ENCODE measurements at places on chromosomes 1 and 21.

DNA sequence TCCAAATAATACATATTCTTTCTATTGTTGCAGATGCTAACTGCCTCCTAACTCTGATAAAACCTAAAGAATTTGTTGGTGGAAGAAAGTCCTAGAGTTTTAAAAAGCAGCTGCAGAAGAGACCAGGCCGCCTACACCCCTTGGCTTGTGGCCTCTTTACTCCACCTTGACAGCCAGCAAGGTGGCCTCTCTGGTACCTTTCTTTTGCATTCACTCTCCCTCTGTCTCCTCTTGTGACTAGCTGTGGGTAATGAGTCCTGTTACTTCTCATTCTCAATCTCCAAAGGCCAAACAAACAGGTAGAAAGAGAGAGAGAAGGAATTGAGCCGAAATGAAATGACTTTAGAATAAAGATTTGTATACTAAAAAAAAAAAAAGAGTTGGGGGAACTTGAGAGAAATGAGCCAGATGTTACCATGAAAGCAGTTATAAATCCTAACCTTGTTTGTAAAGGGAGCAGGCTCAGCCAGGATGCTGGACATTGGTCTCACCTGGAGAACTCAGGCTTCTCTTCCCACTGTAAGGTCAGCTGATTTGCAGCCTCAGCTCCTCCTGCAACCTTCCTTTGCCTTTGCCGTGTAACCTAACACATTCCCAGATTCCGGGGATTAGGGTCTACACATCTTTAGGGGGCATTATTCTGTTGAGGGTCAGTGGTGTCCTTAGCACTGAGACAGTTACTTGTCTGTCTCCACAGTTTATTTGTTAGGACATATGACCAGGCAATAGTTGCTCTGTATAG is 164.1 kb upstream of the IRF2BP2 start:
- no peak for DNase-seq

GRCh38 chr1:93839753-93840152 is 39.3 kb downstream of the DNTTIP2 start:
- no peak for DNase-seq

DNA sequence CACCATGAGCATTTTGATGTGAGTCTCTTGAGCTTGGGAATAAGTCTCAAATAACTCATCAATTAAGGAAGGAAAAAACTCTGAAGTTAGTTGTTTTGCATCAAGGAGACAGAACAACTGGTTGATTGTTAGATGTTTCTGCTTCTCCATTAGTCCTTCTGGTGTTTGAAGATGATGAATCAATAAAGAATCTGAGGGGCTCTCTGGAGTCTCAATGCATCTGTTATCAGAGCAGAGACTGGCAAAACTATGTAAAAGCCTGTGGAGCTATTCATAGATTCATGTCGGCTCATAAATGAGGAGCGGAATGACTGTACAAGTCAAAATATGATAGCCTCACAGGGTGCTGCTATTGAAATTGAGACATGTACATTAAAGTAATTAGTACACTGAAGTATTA is 73.3 kb upstream of the ZC3H11B start:
- no peak for DNase-seq

DNA sequence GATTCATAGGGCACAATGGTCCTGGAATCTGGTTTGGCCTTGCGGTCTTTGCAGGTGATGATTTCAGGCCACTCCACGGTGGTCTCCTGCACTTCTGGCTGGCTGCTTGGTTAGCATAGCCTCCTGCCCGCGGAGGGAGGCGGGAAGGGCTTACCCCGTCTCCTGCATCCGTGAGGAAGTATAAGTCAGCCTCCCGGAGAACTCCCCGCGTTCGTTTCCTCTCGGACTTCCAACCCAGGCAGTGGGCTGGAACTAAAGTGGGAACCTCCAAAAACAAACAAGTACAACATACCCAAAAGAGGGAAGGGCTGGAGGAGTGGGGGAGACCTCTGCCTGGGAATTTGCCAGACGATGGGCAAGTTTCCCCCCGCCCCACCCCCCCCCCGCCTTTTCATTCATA is 939 bp upstream of the CCN1 start:
- no peak for DNase-seq

DNA sequence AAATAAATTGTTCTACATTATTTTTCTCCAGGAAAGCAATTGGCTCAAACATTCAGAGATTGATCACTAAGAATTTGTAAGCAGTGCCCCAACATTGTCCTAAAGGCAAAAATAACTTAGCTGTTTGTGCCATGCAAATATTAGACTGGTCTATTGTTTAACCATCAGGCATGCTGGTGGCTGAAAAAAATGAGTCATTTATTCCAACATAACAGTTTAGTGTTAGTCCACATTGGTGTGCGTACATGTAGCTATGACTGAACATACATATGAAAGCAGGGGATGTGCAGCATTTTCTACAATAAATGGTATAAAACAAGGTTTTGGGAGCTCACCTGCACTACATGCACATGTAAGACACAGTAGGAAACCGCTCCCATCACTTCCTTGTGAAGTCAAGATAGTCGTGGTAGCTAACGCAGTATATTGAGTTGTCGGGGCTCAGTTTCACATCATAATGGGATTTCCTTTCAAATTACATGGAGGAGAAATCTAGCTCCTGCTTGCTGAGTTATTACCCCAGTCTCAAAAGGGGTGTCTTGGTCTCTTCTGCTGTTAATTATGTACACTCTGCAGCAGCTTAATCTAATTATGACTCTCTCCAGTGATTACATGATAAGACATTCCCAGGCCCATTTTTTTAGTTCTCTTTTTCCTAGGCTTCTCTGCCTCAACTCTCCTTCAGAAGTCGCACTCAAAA is 199.4 kb downstream of the LYPLAL1 start:
- no peak for DNase-seq

DNA sequence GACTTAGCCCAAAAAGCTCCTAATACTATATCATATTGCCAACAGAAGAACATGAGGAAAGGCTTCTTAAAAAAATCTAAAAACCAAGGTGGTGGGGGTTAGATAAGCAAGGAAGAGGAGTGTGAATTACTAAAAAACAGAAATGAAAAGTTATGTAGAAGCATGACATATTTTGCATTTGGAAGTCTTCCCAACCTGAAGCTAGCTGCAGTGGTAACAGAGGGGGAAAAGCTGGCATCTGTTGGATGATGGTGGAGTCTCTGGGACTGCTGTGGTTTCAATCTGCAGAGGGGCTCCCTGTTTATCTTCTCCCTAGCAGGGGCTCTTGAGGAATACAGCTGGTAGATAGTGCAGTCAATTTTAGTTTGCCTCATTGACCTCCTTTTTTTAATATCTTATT is 249.2 kb upstream of the KIAA0040 start:
- no peak for DNase-seq

- no peak for DNase-seq
Observed at GRCh38 chr21:29245104-29245643, 53.5 kb upstream of the BACH1 start.

GRCh38 chr1:117794073-117794472 is 135.3 kb downstream of the GDAP2 start:
- no peak for DNase-seq

DNA sequence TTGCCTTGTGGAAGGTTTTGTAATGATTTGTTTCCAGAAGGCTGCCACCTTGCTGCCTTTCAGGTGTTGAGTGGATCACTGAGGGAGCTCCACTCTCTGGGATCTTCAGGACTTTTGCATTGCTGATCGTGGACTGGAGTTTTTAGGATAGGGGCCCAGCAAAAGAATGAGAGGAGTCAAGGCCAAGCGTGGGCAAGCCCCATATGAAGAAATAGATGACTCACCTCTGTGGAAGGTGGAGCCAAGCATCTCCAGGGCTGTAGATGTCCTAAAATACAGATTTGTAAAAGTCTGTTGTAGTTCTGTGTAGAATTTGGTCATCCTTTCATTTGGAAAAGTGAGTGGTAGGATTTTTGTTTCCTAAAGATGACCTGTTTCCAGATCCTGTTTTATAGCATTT is 67.0 kb downstream of the ST3GAL3 start:
- no peak for DNase-seq

DNA sequence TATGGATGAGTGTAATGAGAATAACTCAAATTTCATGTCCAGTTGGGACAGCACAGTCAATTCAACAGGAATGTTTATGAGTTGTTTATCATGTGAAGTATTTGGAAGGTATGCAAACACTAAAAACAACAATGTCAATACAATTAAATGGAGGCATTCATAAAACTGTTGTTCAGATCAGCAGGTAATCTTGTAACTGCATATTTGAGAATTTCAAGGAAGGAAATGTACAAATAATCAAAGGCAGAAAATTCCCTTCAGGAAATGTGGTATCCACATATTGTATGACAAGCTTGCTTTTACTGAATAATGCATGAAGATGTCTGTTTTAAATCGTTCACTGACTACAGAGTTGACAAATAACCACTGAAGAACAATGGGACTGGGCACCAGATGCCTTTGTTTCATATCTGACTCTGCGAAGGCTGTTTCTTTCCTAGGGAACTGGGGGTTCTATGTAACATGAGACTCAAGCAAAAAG is 198.3 kb downstream of the LTN1 start:
- no peak for DNase-seq

DNA sequence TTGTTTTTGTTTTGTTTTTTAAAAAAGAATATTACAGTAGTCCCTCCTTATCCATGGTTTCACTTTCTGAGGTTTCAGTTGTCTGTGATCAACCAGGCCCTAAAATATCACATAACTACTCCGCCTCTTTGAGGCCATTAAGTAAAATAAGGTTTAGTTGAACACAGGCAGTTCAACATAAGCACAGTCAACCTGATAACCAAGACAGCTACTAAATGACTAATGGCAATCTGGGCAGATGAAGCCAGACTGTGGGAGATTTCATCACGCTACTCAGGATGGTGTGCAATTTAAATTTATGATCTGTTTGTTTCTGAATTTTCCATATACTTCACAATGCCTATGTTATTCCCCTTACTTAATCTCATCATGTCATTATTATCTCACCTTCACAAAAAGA is 30.1 kb downstream of the LDLRAD1 start:
- DNase-seq, result no peak

DNA sequence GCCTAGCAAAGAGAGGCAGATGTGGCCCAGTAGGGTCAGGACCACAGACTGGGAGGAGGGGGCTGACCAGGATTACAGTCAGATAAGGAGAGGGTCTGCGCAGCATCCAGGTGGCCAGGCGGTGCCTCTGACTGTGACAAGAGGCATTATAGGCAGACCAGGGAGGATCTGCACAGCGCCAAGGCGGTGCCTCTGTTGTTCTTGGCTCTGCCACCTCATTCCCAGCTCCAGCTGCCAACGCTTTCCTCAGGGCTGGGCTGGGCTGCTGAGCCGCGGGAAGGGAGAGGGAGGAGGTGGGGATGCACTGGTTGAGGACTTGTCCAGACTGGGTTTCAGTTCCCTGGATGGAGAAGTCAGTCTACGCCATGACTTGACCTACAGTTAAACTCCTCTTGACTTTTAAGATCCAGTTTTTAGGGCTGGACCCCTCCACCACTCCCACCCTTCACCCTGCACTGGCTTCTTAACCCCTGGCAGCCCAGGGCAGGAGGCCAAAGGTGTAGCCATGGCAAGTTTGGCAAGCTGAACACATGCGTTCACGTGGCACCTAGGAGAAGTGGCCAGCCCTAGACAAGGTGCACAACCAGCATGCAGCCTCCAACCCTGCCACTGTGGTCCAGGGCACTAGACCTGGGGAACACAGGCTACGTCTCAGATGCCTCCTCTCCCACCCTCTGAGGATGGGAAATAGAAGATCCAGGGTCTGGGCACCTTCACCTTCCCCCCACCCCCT is 4.5 kb upstream of the CRABP2 start:
- no peak for DNase-seq

GRCh38 chr1:84742653-84743052 is 52.4 kb upstream of the SSX2IP start:
- DNase-seq, result no peak

GRCh38 chr1:58432851-58433668 is 113.5 kb downstream of the OMA1 start:
- DNase-seq, result no peak

DNA sequence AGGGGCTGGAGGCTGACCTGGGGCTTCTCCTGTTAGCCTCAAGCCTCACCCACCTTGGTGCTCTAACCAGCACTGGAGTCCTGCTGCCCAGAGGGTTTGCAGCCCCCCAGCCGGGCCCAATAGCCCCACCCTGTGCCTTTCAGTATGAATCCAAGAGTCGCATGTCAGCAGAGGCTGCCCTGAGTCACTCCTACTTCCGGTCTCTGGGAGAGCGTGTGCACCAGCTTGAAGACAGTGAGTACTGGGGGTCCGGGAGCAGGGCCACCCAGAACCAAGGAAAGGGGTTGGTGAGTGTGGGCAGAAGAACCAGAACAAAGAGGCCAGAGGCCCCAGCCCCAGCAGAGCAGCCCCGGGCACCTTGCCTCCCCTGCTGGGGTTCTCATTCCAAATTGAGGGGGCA is 25.6 kb downstream of the CDK18 start:
- DNase-seq, result no peak

GRCh38 chr1:24932725-24933294 is 2.7 kb upstream of the RUNX3 start:
- DNase-seq, result no peak

DNA sequence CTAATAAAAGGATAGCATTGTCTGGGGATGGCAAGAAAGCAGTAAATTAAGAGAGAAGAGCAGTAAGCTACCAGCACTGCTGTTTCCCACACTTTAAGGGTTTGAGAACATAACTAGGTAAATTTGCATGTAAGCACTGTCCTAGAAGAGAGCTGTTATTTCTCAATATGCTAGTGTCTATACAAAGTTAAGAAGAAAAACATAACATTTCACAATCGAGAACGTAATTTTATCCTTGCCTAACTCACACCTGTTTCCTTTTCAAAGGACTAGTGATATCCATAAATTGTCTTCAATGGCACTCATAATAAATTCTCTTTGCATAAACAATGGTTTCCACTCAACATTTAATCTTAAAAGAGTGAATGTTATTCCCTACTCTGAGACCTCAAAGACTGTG is 576.0 kb downstream of the PTBP2 start:
- DNase-seq, result no peak

DNA sequence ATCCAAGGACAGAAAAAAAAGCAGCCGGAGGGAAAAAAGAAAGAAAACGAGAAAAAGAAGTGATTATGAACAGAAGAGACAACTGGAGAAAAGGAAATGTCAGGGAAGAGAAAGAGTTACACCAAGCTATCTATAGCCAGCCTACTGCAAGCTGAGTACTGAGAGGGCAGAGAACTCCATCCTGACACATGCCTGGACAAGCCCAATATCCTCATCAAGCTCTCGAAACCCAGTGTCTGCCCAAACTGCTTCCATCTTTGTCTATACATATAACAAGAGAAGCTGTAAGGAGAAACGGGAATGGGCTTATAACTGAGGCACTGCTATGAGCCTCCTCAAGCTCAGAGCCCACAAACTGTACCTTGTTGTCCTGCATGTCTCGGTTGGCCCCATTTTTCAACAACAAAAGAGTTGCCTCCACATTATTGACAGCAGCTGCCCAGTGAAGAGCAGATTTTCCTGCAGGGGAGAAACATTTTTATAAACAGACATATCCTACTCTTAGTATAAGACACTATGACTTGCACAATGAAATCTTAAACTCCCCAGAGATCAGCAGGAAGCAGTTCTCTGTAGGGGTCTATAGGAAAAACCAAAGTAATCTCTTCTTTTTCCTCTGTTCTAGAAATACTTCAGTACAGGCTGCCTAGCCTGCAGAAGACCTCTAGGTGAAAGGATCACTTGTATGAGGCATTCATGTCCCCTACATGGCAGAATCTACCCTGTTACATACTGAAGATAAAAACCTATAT is 21.2 kb upstream of the ADAM30 start:
- no peak for DNase-seq

- no peak for DNase-seq
Observed at GRCh38 chr1:182888736-182889531, 49.8 kb downstream of the DHX9 start.
